ENCODE measurements at places on chromosomes 2 and 18.

GRCh38 chr2:82748653-82749052 lies 1710.4 kb downstream of the SUCLG1 start:
- no peak for DNase-seq

DNA sequence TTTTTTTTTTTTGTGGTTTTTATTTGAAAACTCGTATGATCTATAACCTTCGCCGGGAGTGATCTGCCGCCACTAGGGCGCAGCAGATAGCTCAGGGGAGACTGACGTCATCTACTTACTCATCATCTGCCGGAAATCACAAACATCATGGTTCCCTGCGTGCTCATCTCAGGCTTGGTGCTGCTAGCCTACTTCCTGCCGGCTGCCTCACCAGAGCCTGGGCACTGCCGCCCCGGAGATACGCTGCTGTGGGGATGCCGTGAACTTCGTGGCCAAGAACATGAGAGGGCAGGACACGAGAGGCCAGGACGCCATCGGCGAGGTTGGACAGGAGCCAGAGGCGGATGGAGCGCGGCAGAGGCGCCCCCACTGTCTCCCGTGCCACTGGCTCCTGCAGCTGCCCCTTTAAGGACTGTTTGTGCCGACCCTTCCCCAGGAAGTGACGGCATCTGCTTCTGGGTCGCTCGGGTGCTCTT lies 68.8 kb downstream of the DOK6 start:
- peak; percentile 21 for DNase-seq

- peak; percentile 77 for DNase-seq
These were observed 43.7 kb downstream of the HDLBP start for GRCh38 chr2:241271706-241272302.

GRCh38 chr2:201842131-201842860 lies 36.0 kb downstream of the CDK15 start:
- DNase-seq = no peak

GRCh38 chr18:60417946-60418345 lies 45.4 kb upstream of the MC4R start:
- no peak for DNase-seq

DNA sequence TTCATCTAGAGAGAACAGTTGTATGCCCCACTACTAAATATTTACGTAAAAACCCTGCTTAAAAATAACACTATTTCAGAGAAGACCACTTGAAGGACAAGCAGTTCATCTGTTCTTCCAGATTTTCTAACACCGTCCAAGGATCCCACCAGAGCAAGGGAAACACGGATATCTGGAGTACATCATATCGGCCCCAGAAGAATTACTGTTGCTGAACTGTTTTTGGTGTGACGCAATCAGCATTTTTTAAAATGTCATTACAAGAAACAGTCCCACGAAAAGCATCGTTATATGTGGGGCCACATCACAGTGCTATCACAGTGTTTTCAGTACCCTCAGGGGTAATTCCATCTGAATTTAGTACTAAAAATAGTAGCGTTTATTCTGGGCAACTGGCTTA lies 134.5 kb upstream of the PKDCC start:
- no peak for DNase-seq

DNA sequence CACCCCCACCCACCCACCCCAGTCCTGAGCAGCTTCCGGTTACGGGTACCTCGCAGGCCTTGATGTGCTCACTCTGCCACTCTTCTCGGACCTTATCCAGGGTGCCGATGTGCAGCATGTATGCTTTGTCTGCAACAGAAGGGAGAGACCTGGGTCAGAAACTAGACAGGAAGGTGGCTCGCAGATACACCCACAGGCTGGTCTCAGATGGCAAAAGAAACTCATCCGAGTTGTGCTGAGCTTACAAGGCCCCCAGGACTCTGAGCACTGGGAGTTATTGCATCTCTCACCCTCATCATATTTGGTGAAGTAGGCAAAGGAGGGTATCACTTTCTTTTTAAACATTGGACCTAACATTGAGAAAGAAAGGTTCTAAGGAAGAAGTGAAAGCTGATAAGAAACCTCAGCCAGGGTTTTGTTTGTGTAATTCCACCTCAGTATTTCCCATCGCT lies 30.6 kb upstream of the EPG5 start:
- DNase-seq = no peak

DNA sequence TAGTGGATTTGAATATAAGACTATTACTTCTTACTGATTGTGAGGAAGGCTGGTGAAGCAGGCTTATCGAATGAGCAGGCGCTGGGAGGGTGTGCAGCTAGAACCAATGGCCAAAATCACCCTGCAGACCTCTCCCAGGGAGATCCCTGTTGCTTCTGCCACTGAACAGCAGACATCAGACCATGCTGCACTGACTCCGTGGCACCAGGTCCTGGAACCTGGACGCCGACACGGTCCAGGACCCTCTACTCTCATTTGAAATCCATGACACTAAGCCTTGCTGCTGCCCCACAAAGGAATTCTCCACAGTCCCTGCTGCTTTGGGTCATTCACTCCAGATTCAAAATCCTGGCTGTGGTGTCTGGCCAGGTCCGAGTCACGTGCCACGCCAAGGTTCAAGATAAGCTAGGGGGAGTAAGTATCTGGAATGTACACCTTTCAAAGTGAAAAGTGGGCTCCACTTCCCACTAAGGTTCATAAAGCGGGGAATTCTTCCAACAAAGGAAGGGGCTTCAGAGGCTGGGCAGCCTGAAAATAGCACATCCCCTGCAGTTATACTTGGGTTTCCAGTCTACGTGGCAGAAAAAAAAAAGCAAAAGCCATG lies 9.0 kb upstream of the YWHAQ start:
- DNase-seq = no peak

DNA sequence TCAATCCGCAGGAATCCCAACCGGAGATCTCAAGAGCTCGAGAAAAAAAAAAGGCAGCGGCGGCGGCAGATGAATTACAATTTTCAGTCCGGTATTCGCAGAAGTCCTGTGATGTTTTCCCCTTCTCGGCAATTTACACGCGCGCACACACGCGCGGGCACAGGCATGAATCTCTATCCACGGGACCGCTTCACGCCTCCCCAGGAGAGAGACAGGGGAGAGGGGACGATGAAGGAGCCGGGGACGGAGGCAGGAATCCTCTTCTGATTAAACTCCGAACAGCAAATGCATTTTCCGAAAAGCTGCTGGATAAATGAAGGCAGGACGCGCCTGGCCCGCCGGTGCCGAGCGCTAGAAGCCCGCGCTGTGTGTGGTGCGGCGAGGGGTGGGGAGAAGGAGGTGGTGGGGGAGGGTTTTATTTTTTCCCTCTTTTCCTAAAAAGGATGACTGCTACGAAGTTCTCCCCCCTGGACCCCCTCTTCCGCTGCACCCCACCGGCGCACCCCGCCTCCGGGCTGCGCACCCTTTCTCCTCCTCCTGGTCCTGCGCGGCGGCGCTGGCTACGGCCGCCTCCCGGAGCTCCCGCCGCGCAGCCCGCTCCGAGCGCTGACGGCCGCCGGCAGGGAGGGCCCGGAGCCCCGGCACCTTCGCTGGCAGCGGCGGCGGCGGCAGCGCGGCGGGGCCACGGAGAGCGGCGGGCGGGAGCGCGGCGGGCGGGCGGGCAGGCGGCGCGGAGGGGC lies at the start of gene BCL2:
TSS of gene BCL2 (minus strand) at position 387 of the 740 bp plus-strand sequence.
- DNase-seq = peak; percentile 6

DNA sequence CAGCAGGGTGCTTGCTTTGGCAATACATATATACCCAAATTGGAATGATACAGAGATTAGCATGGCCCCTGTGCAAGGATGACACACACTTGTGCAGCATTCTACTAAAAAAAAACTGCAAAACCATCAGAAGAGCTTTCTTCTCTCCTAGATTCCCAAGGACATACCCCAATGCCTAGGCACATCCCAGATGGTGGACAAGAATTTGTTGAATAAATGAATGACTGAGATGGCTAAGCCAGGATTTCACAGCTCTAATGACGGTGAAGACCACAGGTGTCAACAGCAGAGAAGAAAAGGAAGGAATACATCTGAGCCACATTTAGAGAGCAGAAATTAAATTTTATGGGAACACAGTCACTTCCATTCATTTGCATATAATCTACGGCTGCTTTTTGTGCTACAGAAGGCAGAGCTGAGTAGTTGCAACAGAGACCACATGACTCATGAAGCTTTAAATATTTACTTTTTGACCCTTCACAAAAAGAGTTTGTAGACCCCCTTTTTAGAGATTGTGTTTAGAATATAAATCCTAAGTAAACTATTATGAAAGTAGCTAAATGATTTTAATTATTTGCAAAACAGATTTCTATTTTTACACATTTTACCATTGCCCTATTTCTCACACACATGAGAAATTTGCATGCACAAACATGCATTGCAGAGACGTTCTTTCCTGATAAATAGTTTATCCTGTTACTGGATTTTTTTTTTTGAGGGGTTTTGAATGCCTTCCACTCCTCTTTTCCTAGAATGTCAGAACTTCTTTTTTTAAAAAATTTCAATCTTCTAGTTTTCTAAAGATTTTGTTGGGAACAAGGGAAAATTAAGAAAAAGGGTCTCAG lies 119.0 kb downstream of the PMAIP1 start:
- no peak for DNase-seq

DNA sequence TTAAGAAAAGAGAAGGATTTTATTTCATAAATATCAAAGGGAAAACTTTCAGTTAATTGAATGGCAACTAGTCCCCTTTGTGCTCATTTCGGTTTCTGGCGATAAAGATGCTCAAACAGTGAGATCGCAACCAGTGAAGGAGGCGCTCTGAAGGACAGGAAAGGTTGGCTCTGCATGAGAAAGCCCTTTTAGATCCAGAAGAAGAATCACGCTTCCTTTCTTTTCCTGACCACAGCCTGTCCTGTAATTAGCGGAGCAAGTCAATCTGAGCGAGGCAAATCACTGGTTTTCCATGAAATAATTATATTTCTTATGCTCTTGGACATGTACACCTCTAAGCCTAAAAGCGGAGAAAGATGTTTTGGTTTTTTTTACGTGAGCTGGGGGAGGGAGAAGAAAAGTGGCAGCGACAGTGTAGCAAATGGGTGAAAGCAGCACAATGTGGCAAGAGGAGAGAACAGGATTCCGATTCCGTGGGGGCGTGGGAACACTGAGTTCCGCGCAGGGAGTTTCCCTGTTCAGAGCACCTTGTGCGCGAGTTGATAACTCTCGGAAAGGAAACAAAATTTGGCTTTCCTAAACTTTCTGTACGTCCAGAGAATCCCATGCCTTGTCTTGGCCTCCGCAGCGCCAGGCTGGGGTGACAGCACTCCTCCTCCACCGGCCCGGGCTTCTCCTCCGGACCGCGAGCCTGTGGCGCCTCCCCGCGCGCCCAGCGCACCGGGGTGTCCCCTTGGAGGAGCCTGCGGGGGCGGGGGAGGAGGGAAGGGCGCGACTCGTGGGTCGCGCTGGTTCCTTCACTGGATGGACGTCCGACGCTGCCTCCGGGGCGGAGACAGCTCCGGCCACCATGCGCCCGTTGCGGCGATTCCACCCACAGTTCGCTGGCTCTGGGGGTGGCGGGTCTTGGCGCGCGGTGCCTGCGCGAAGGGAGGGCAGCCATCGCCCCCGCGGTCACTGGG lies 620 bp upstream of the SLC9A2 start:
- peak; percentile 9 for DNase-seq

DNA sequence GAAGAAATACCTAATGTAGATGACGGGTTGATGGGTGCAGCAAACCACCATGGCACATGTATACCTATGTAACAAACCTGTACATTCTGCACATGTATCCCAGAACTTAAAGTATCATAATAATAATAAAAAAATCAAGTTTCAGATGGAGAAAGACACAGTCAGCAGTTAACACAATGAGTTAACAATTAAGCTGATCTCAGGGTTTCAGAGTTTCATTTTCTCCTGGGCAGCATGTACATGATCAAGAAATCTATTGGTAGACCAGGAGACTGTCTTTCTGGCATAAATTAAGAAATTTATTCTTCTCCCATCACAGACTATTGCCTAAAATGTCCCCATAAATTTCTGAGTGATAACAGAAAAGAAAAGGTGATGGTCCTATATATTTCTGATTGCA lies 155.3 kb downstream of the RAD51AP2 start:
- no peak for DNase-seq

DNA sequence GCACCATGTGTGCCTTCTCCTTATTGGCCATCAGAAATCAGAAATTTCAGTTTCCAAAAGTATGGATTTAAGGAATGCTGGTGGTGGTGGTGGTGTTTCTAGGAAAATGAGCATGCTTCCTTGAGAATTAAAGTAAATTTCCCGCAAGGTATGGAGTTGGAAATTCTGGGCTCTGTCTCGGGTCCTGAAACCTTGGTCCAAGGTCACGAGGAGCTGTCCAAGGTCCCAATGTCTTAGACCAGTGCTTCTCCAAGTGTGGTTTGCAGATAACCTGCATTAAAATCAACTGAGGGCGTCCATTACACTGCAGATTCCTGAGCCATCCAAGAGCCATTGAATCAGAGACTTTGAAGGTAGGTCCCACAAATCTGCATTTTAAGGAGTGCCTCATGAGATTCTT lies 210.9 kb upstream of the PKDCC start:
- DNase-seq = no peak

DNA sequence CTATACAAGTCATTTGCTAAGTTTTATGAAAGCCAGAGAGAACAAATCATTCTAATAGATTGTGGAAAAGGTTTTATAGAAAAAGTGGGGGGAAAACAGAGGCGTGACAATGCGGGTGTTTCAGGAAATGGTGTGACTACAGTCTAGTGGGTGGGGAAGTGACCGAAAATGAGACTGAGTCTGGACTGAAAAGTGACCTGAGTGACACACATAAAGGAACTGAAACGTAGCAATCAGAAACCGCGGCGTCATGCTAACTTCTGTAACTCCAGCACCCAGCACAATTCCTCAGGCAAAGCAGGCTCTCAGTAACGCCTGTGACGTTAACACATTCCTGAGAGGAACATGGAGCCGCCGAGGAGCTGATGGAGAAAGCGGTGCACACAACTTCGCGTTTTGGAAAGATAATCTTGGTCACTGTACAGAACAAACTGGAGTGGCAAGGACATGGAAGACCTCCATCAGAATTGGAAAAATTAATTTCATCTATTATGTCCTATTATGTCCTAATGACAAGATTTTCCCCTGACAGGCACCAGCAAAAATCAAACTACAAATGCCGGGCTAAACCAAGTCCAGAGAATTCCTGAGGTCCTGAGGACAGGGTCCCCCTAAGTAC lies 1.4 kb upstream of the CD226 start:
- no peak for DNase-seq

- no peak for DNase-seq
These were observed 185.8 kb downstream of the GLI2 start for GRCh38 chr2:120921457-120921856.

DNA sequence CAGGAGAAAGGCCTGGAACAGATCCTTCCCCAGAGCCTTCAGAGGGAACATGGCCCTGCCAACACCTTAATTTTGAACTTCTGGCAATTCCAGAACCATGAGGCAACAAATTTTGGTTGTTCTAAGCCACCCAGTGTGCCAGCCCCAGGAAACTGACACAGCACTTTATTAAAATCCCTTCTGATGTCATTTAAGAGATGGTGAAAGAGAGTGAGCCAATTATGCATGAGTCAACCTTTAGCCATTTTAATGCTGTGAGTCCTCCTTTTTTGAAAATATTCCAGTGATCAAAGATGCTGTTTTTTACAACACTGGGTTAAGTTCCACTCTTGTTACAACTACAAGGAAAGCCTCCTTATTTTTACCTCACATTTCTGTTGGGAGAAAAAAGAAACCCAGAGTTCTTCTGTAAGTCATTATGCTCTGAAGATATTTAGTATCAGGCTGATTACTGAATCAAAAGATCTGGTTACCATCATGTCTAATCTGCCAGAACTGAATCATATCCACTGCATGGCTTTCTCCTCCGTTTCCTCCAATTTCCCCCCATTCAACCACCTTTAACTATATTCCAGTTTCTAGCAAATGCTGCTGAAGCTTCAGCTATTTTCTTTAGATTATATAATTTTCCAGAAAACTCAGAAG lies 235.4 kb downstream of the TXNL1 start:
- peak; percentile 1 for DNase-seq

- DNase-seq = no peak
These were observed 34.9 kb downstream of the TEX44 start for GRCh38 chr2:231627384-231628120.

GRCh38 chr2:121160366-121160765 lies 124.6 kb downstream of the TFCP2L1 start:
- no peak for DNase-seq
